ENCODE measurements at places on chromosomes 2 and 18.

GRCh38 chr18:10010611-10011015 is 96.8 kb downstream of the VAPA start:
- no peak for DNase-seq

DNA sequence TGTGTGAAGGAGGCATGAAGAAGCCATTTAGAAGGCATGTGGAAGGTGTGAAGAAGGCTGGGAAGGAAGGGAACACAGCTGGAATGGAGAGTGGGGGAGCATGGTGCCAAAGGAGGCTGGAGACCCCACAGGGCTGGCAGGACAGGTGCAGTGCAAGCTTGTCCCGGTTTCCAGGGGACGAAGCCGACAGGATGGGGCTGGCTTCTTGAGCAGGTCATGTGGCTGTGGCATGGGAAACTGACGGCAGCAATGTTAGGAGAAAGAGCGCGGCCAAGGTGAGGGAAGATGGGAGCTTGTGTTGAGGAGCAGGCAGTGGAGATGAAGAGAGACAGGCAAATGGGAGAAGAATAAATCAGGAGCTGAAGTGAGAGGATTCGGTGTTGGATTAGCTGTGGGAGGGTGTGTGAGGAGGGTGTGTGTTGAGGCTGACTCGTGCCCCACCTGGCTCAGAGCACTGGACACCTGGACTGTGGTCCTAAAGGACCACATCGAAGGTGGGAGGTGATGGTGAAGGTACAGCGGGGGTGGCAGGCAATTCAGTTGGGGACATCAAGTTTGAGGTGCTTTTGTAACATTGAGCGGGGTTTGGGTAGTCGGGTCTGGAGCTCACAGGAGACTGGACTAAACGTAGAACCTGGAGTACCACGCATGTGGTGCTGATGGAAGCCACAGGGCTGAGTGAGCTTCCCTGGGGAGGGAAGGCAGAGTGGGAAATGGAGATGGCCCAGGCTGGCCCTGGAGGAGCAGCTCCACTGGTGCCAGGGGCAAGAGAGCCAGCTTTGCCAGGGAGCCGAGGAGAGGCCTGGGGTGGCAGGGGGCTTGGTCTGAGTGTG is 165.6 kb upstream of the HDAC4 start:
- no peak for DNase-seq

DNA sequence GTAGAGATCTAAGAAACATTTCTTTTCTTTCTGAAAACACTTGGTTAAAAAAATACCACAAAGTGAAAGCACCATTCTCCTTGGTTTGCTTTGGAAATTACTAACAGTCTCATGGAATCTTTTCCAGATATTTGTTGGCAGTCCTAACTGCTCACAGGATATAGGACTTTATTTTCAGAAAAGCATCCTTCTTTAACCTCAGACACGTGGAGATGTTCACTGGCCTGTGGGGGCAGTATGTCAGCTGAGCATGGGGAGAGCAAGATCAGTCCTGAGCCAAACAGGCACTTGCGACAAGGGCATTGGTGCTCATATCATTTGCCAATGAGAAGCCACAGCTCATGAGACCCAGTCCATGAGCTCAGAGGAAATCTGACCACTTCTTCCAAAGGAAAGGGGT is 371.9 kb downstream of the NBAS start:
- peak; percentile 12 for DNase-seq

DNA sequence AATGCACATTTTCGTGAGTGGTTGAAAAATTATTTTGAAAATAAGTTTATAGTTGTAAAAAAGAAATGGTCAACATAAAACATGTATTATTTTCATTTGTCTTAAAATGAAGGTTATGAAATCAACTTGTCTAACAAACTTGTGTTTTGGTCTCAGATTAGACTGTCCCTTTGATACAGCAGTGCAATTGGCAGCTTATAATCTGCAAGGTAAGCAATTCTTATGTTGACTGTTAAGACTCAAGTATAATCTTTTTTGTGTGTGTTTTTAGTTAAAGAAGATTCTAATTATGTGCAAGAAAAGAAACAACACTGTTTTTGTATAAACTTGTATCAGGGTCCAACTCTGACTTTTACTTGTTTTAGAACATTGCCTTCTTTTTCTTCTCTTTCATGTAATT is 62.7 kb downstream of the EPB41L5 start:
- DNase-seq: no peak

- DNase-seq: no peak
Measured at GRCh38 chr2:228181098-228182019, at the start of gene SPHKAP. Gene SPHKAP (minus strand): TSS chr2:228181687. CDS start chr2:228181598, 89 bp downstream.

DNA sequence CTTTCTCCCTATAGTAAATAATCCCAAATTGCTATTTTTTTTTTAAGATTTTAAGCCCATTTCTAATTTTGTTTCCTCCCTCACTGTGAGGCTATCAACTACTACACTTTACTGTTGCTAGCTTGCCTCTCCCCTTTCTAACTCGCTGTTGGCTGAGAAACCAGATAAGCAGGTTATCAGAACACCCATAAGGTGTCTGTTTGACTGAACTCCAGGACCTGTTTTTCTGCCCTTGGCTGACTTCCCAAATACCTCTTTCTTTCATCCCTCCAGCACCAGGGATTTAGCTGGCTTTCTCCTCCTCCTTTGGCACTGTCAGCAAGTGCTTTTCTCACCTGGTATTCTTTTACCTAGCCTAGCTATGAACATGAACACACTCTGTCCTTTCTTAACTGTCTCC is 11.1 kb downstream of the TRAK2 start:
- no peak for DNase-seq

GRCh38 chr2:200509235-200509611 is 645 bp downstream of the KCTD18 start:
- peak; percentile 35 for DNase-seq
